ENCODE measurements at places on chromosomes 1 and 21.
A peak's percentile ranks its signal among the peaks of the same experiment; 100 is the strongest.

DNA sequence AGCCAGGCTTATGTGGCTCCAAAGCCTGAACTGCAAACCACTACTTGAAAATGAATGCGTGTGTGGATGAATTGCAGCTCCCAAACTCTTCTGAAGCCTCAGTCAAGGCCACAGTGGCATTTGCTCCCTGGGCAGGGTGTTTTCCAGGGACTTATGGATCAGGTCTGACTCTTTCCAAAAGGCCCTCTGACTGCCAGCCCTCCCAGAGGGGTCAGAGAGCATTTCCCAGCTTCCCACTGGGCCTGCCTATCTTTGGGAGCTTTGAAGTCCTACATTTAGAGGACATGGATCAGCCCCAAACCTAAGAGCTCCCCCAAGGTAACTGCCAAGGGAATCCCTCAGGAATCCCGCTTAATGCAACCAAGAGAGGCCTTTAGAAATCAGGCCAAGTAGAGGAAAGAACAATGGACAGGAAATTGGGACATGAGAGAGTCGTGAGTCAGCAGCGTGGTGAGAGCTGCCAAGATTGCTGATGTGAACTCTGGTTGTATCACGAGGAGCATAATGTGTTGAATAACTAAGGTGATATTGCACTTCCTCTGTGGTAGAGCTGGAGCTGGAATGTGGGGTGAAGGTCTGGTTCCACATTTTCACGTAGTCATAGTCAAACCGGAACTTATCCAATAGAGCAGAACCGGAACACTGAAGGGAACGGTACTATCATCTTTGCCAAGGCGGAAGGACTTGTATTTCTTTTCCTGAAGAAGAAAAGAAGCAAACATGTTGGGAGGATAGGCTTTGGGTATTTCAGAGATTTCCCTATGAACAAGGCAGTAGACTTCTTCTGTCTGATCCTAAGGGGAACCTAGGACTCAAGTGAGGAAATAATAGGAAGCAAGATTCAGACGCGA is 99.4 kb upstream of the JUN start:
- DNase-seq: peak; percentile 99

DNA sequence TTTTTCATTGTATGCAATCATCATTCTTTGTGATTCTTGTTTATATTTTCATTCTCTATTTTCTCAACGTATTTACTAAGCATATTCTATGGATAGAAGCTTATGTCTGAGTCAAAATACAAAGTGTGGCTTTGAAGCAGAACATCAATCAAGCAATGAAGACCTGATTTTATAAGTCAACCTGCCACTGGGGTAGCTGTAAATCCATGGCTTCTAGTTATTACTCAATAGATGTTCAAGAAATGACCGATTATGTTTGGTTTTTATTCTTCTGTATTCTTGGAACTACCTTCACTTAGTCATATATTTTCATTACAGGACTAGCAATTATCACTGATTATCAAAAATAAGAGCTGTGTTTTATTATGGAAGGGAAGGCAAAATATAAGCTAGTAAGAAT is 20.5 kb upstream of the PTGS2 start:
- no peak for DNase-seq

DNA sequence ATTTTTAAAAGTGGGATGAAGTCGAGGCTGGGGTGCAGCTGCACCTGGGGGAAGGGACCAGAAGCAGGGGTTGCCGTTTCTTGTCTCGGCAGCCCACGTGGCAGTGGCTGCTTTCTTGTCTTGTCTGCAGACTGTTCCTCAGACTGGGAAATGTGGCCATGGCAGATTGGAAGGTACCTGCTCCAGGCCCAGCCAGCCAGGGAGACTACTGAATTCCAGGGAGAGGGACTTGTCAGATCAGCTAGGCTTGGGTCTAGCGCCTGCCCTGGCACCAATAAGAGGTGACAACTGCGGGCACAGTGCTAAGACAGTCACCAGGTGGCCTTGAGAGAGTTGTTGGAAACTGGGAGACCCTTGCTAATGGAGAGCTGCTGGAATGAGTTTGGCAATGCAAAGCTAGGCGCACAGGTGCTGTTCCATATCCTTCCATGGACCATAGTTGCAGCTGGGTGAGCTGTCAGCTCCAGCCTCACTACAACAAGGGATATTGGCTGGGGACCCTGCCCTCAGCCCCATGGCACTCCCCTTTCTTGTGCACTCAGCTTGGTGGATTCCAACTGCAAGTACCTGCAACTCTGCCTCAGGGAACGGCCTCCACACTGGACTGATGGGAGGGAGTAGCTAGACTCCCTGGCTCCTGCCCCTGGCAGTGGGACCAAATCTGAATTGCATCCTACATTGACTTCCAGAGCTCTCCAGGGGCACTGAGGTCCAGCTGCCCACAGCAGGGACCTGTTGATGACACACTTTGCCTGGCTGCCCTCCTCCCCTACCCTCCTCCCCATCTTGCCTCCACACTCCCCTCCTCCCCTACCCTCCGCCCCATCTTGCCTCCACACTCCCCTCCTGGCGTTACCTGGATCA is 9.9 kb upstream of the IL22RA1 start:
- no peak for DNase-seq

DNA sequence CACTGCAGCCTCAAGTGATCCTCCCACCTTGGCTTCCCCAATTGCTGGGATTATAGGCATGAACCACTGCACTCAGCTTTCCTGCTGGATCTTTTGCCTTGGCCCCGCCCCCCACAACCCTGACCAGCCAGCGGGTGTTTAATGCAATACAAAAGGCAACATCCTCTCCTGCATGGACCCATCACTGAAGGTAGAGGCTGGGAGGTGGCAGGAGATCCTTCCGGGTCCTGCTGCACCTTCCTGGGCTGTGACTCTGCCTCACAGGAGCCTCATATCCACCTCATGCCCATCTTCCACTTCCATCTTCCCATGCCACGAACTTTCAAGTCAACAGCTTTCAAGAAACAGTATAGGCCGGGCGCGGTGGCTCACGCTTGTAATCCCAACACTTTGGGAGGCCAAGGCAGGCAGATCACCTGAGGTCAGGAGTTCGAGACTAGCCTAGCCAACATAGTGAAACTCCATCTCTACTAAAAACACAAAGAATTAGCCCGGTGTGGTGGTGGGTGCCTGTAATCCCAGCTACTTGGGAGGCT is 11.7 kb upstream of the WNT9A start:
- no peak for DNase-seq

- no peak for DNase-seq
Measured at GRCh38 chr1:224629965-224630364, 13.8 kb downstream of the CNIH3 start.

DNA sequence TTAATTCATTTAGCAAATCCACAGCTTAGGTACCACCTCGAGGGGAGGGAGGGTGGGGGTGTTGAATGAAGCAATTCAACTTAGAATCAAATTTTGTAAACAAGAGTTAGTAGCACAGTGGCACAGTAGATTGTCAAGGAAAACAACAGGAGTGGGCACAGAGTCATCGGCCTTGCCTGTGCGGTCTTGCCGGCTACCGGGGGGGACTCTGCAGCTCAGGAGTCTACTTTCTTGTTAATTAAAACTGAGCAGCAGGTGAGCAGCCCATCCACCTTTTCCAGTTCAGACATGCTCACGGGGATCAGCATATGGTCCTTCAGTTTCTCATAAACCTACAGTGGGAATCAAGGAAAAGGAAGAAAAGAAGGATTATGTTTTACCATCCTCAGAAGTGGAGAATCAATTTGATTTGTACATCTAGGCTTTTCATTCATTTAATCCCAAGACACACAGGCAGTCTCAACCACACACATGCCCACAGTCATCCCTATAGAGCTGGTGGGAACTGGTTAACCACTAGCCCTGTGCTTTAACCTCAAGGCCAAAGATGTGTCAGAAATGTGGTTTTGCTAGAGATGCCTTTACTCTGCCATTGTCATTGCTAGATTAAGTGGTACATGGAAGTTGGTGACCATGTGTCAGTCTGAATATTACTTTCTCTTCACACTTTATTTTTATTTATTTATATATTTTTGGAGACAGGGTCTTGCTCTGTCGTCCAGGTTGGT is 45.0 kb upstream of the BCL10 start:
- DNase-seq: peak; percentile 59

DNA sequence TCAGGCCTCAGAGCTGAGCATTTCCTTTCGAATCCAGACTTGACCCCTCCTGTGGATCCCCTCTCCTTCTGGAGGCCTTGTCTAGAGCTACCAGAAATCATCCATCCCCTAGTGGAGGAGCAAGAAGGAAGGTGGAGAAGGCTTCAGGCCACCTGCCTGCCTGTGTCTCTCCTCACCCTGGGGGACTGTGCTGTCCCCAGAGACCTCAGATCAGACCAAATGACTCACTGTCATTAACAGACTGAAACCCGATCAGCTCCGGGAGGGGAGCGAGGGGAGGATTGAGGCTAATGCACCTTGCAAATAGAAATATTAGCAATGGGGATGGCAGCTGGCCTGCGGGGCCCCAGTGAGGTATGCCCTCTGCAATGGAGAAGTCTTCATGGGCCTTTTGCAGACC is 2.1 kb downstream of the MYBPH start:
- no peak for DNase-seq

All from bronchial epithelial cell (primary cell).